Activated CD4-positive, alpha-beta T cell treated with anti-CD3 and anti-CD28 coated beads, Interleukin-2, amount 50 U/mL, for 16 hours (primary cell): ENCODE measurements at places on chromosomes 7 and 10.

GRCh38 chr10:79178614-79179163, 109.9 kb downstream of the ZMIZ1 start:
- DNase-seq, result no peak

DNA sequence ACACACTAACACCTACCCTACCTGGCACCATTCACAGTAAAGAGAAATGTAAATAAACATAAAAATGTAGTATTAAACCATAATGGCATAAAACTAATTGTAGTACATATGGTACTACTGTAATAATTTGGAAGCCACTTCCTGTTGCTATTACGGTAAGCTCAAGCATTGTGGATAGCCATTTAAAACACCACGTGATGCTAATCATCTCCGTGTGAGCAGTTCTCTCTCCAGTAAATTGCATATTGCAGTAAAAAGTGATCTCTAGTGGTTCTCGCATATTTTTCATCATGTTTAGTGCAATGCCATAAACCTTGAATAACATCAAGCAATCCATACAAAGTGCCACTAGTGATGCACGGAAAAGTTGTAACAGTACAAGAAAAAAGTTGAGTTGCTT, 75.4 kb downstream of the CFTR start:
- no peak for DNase-seq

DNA sequence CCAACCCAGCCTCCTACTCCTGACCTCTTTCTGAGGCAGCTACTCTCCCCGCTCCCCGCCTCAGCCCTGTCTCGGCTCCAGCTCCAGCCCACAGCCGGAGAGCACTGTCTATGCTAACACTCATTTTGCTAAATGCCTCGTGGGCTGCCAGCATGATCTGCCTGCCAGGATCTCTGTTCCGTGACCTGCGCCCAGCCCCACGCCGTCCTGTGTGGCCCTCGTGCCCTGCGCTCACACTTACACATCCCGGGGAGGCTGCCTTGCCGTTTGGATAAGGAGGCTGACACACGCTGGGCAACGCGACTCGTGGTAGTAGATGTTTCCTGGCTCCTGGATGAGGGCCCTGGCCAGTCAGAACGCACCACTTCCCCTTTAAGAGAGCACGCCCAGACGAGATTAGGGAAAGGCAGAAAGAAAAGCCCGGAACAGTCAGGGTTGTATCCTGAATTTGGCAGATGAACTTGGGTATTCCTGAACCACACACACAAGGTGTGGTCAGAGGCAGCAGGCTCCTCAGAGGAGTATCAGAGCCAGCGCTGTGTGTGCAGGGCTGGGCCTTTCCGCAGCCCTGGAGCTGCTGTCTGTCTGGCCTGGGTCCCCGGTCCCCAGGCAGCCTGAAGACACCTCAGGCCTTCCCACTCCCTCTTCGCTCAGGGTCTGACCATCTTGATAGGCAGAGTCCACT, 97.7 kb upstream of the EFCAB10 start:
- DNase-seq, result peak; percentile 48

DNA sequence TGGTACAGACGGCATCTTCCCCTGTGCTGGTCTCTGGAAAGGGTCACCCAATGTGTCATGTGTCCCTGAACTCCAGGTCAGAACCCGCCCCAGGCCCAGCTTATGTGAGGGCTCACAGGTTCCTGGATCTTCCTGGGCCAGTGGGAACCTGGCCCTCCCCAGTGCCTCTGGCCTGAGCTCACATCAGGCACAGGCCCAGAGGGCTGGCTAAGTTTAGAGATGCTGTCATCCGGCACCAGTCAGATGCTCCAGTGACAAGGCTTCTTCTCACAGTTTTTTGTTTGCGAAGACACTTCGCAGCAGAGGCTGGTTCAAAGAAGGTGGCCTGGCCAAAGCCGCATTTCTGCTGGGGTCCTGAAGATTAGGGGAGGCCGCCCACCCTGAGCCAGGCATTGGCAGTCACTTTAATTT, 11.8 kb downstream of the CAMK2B start:
- no peak for DNase-seq

DNA sequence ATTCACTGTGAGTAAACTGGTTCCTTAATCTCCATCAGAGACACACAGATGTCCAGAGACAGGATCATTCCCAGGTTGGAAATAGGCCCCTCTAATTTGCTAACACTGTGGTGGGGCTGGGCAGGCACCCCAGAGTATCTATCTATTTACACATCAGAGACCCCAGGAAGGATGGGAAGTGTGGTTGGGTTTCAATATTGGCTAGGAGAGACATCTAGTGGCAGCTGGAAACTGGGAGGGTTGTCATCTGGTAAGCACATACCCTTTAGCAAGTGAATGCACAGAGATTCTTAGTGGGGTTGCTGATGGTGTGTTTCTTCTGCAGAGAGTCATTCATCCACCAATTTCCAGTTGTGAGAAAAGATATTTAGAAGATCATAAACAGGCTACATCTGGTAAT, 36.0 kb upstream of the NRG3 start:
- no peak for DNase-seq

DNA sequence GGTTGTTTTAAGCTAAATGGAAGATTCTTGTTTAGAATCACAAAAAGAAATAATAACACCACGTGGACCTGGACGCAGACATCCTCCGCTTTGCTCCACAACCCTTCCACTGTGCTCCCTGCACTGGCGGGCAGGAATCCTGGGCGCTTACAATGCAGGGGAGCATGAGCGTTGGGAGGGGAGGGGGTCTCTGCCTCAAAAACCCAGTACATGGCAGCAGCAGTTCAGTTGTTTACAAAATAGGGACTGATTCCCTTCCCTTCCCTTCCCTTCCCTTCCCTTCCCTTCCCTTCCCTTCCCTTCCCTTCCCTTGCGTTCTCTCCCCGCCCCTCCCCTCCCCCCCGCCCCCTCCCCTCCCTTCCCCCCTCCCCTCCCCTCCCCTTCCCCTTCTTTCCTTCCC, 169.6 kb upstream of the ITGB1 start:
- no peak for DNase-seq

GRCh38 chr7:127635659-127636285, 16.2 kb upstream of the SND1 start:
- no peak for DNase-seq

DNA sequence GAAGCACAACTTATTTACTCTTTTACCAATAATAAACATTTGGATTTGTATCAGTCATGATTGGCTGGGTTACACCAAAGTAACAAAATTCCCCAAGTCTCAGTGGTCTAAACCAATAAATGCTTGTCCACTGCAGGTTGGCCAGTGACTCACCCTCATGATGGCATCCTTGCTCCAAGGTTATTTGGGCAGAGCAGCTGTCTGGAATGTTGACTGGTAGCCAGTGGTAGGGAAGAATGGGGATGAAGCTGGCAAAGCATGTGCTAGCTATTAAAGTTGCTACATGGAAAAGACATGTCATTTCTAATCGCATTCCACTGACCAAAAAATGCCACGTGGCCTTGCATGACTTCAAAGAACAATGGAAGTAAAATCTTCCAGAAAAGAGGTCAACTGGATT, 1168.7 kb upstream of the CELF2 start:
- DNase-seq, result no peak

DNA sequence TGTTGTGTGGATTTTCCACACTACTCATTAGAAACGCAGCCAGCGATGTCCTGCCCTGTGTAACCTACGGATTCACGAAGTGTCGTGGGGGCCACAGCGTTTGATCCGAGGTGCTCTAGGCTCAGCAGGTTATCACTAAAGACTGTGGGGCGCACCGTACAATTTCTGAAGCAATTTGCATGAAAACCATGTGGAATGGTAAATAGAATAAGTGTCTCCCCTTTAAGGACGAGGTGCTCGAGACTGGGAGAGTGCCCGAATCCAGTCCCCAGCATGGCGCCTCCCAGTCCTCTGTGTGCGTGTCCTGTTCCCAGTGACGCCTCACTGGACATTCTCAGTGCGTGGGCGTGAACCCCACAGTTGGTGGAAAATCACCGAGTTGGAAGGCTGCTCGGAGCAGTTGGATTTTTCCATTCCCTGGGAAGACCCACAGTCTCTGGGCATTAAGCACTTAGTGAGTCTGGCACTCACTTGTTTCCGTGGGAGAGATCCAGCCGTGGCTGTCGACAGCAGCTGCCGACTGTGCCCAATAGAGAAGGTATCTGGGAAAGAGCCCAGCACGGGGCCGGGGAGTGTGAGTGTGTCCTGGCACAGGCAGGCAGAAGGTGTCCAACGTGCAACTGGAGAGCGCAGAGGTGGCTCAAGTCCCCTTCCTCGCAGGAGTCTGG, 37.0 kb downstream of the PFKP start:
- DNase-seq, result no peak

- no peak for DNase-seq
Observed at GRCh38 chr7:138798836-138799235, 840 bp upstream of the ATP6V0A4 start.

DNA sequence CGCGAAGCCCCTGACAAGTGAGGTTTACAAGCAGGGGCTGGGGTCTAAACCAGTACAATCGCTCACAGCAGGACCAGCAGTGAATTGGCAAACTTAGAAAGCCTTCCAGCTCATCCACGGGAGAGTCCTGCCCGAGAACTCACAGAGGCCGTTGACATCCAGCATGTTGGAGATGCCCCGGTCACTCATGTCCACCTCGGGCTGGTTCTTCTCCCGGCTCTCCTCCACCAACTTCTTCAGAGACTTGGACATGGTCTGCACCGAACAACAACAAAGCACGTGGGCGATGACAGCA, 447 bp downstream of the RSU1 start:
- no peak for DNase-seq

GRCh38 chr10:47351899-47352815, 4.0 kb downstream of the RBP3 start:
- no peak for DNase-seq

DNA sequence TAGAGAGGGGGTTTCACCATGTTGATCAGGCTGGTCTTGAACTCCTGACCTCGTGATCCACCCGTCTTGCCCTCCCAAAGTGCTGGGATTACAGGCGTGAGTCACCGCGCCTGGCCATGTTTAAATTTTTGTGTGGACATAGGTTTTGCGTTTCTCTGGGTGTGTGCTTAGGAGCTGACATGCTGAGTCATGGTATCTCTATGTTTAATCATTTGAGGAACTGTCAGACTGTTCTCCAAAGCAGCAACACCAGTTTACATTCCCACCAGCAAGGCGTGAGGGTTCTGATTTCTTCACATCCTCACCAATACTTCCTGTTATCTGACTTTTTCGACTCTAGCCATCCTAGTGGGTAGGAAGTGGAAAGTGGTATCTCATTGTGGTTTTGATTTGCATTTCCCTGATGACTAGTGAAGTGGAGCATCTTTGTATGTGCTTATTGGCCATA, 153.7 kb downstream of the DNAJB6 start:
- DNase-seq, result peak; percentile 93

- DNase-seq, result no peak
Observed at GRCh38 chr7:102169651-102170392, 116.8 kb upstream of the SH2B2 start.

GRCh38 chr10:24208661-24209431, at the start of gene KIAA1217:
TSS of gene KIAA1217 (plus strand) at chr10:24209138. CDS start at chr10:24209194, 56 bp downstream.
- no peak for DNase-seq

- no peak for DNase-seq
Observed at GRCh38 chr7:41391818-41392217, 311.1 kb downstream of the INHBA start.

- DNase-seq, result no peak
Observed at GRCh38 chr10:78065611-78066010, 31.9 kb downstream of the RPS24 start.

DNA sequence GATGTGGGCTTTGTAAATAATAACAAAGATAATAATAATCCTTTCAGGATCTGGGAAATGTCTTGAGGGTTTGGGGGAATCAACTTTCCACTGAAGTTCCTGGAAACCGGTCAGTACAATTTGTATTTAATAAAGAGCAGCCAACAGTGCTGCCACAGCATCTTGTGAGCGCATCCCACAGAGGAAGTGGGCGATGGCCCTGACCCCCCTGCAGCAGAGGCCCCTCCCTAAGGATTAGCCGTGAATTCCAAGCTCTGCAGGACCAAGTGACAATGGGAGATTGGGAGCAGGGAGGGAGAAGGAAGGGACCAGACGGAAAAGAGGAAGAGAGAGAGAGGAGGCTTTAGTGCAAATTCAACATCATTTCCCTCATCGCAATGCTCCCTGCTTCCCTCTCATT, 349.2 kb downstream of the RNLS start:
- no peak for DNase-seq

GRCh38 chr10:73891540-73891939, 17.2 kb upstream of the CAMK2G start:
- DNase-seq, result no peak
